Fibroblast of skin of abdomen (primary cell): ENCODE measurements at places on chromosomes 1 and 21.

GRCh38 chr1:84078108-84078841, 65.8 kb upstream of the PRKACB start:
- DNase-seq, result peak; percentile 43

GRCh38 chr1:228862542-228863505, 127.5 kb downstream of the RHOU start:
- no peak for DNase-seq

GRCh38 chr1:7568053-7568452, 203.0 kb upstream of the VAMP3 start:
- DNase-seq, result no peak

DNA sequence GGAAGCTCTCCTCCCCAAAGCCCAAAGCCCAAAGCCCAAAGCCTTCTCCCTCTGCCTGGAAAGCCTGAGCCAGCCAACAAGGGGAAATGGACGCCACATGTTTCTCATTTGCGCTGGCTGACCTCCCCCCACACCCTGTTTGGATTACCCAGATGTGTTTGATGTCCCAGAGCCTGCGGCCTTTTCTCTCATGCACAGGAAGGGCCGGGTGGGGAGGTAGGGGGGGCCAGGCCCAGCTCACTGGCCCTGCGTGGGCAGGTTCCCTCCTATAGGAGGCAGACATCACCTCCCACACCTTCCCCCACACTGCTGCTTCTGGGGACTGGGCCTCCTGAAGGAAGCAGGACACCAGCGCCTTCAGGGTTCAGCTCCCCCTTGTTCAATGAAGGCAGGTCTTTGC, 116.3 kb downstream of the NAV1 start:
- peak; percentile 90 for DNase-seq

- no peak for DNase-seq
Measured at GRCh38 chr1:4685523-4685865, 31.1 kb downstream of the AJAP1 start.

DNA sequence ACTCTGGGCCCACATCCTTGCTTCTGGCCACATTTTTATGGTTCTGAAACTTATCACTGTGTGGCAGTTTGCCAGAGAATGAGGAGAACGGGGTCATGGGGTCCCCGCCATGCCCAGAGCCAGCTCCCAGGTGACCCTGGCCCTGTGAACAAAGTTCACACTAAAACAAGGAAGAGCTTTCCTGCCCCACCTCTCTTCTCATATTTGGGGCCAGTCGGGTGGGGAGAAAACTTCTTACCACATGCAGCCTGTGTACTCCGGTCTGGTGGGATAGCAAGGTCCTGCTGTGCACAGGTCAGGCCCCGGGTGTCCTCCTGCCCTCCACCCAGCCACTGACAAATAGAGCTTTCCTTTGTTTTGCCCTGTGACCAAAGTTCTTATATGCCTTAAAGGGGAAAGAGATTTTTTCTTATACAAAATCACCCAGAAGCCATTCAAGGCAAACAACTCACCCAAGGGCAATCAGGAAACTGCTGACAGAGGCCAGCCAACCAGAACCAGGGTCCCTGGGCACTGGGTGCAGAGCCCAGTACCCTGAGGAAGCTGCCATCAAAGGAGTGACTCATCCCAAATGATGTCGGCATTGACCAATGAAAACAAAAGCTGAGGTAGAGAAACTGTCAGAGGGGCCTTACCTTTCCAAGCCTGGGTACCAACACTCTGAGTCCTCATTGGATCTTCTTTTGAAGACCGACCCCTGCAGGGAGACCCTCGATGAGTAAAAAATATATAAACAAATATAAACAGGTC, 53.6 kb downstream of the OLIG1 start:
- DNase-seq, result no peak

GRCh38 chr1:30068787-30069472, 654.5 kb downstream of the MATN1 start:
- DNase-seq, result no peak

DNA sequence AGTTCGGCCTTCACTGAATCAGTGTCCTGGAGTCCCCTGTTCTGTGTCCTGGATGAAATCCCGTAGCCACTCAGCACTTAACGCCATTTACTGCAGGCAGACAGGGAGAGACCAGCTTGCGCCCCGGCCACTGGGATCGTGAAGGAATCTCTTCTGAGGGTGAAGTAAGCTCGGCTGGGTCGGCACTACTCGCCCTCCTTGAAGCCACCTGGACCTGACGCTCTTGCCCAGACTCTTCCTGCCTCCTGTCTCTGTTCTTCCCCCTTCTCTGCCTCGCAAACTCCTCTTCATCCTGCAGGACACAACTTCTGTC, 99.9 kb upstream of the ZBTB40 start:
- DNase-seq, result no peak

- peak; percentile 57 for DNase-seq
Measured at GRCh38 chr1:197178998-197179397, 32.5 kb upstream of the ASPM start.

- DNase-seq, result no peak
Measured at GRCh38 chr21:28235169-28235895, 757.3 kb downstream of the LTN1 start.
